ENCODE measurements at places on chromosomes 2 and 18.

- DNase-seq: no peak
Observed at GRCh38 chr2:69720404-69720803, 21.5 kb upstream of the ANXA4 start.

DNA sequence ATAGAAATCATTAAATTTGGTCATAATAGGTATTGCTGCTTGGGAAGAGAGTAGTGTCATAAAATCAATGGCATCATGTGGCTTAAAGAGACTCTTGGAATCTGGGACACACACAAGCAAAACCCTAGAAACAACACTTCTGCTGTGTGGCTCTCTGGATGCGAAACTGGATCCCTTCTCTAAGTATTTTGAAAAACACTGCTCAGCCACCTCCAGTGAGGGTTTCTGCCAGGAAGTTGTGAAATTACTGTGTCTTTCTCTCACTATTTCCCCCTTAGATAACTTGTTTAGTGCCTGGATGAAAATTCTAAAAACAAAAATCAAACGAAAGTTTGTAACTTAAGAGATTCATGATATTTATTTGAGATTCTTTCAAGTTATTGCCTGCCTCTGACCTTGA, 163.8 kb downstream of the RHBDD1 start:
- DNase-seq: no peak

GRCh38 chr2:64361151-64361938, 92.6 kb upstream of the LGALSL start:
- no peak for DNase-seq

DNA sequence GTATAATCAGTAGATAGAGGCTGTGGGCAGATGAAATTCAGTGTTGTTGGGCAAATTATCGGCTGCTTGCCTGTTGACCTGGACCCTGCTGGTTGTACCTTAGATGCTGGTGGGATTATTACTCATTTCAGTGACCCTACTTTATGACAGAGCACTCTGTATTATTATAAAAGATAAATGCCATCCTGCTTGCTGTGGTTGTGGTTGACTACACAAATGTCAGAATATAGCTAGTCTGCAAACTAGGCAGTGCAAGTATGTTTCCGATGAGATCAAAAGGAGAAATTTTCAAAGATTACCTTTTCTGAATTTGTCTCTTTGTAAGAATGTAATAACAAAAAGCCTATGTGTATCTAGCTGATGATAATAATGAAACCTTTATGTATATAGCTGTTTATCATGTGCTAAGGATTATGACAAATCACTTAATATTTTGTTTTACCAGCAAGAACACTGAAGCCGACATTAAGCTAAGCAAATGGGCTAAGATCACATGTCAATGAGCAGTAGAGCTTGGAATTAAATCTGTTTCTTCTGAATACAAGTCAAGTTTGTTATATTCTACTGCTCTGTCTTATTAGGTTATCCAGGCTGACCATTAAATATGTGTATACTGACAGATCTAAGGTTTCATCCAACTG, 219.2 kb downstream of the CAMKMT start:
- no peak for DNase-seq

GRCh38 chr2:162566666-162567065, 222.7 kb downstream of the GCA start:
- DNase-seq: no peak

DNA sequence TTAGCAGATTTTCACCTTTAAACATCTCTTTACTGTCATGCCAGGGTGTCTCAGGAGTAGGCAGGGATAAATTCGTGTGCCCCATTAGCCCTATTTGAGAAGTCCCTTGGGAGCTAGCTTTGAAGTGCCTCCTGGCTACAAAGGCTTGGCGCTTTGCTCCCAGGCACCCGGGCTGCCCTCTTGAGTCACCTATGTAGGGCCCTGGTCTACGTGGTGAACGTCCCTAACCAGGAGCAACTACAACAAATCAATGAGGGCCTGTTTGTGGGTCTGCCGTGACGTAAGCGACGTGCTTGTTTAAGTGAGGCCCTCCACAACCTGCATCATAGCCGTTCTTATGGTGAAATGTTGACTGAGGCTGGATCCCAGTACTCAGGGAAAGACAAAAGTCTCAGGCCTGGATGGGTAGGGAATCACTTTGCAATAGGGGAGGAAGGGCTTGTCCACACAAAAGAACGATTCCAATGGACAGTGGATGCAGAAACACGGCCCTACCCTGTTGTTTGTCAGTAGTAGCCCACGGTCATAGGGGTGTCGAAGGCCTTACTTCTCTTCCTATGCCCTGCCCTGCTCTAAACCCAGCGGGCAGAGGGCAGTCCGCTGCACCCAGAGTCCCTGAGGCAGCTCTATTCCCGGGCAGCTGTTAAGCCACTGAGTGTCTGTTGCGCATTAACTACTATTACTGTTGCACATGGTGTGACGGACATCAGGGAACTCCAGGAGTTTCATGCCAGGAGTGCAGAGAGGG, 93.9 kb downstream of the INHBB start:
- no peak for DNase-seq

GRCh38 chr2:10949835-10950234, 38.1 kb downstream of the KCNF1 start:
- no peak for DNase-seq

- DNase-seq: no peak
Observed at GRCh38 chr2:1082456-1083205, 132.0 kb downstream of the SNTG2 start.

DNA sequence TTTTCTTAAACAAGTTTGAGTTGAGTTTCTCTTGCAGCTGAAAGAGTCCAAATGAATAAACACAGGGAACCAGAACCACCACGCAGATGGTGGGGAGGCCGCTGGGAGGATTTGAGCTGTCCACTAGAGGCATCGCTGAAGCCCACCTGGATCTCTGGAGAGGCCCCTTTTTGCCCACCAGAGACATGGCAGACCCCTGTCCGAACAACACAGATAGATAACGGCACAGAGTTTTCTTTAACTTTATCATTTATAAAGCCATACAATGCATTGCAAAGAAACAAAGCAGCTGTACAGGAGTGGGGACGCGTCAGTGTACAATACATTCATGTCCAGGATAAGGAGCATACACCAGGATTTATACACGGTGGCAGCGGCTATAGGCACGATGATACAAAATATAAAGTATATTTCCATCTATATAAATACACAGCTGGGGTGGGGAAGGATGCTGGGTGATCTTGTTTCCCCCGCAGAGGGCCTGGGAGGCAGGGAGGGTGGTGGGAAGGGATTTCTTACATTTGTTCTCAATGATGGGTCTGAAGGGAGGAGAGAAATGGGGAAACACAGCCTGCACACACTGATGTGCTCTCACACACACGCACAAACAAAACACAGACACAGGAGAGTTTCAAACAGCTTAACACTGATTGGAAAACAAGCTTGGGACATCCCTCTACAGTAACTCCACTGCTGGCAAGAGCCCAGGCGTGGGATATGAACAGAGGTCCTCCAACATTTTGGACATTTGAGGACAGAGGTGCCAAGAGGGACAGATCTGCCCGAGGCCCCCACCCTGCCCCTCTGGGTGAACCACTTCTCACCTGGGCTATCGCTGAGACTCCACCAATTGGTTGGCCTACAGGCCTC, 203.0 kb downstream of the TNS1 start:
- no peak for DNase-seq

- peak; percentile 52 for DNase-seq
Observed at GRCh38 chr18:34787931-34788532, 77.9 kb downstream of the DTNA start.

DNA sequence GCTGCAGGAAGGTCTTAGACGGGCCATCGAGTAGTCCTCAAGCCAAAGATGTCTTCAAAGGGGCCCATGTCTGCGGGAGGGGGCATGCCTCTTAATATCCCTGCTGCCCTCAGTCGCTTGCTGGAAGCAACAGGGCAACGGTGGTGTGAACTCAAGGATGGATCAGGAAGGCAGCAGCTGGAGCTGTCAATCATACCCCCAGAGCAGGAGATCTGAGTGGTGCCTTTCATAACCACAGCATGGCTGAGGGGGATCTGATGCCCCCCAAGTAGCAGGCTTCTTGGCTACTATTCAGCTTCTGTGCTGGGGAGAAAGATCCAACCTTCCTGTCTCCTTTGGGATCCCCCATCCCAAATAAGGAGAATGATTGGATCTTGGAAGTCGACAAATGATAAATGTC, 46.4 kb downstream of the INSIG2 start:
- no peak for DNase-seq

GRCh38 chr18:22844628-22845027, 88.5 kb upstream of the RBBP8 start:
- no peak for DNase-seq

- DNase-seq: no peak
Observed at GRCh38 chr2:211845338-211846035, 693.1 kb downstream of the ERBB4 start.

GRCh38 chr2:586641-587076, 90.5 kb downstream of the TMEM18 start:
- no peak for DNase-seq

DNA sequence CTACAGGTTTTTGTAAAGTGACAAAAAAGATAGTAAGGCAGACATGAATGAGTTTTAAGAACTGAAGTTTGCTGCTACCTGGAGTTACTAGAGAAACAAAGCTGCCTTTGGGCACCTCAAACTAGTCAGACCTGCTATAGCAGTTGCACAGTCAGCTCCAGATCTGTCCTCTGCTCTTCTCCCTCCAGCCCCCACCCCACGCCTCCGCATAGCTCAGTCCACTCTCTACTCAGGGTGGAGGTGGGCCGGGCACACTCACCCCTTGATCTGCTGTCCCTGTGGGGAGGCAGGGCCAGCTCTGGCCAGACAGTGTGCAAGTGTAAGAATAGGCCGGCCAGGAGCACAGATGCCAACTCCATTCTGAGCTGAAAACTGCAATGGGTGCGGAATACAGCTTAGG, 4.1 kb downstream of the SERTAD2 start:
- DNase-seq: no peak

GRCh38 chr2:75538521-75539490, 21.9 kb downstream of the EVA1A start:
- no peak for DNase-seq

- no peak for DNase-seq
Observed at GRCh38 chr2:18883616-18884456, 294.5 kb upstream of the NT5C1B start.

- no peak for DNase-seq
Observed at GRCh38 chr18:9519399-9519798, 44.1 kb downstream of the RALBP1 start.

DNA sequence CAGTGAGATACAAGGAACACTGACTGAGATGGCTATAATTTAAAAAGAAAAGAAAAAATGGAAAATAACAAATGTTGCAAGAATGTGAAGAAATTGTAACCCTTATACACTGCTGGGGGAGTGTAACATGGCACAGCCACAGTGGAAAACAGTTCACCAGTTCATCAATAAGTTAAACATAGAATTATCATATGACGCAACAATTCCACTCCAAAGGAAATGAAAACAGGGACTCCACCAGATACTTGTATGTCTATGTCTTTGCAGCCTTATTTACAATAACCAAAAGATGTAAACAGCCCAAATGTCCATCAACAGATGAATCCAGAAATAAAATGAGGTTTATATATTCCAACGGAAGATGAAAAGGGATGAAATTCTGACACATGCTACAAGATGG, 30.8 kb downstream of the DDX18 start:
- no peak for DNase-seq

GRCh38 chr2:14587119-14587518, 45.4 kb upstream of the LRATD1 start:
- no peak for DNase-seq

GRCh38 chr2:200135082-200135481, 171.4 kb upstream of the SPATS2L start:
- no peak for DNase-seq

- no peak for DNase-seq
Observed at GRCh38 chr2:40412456-40412855, 39.4 kb downstream of the SLC8A1 start.

DNA sequence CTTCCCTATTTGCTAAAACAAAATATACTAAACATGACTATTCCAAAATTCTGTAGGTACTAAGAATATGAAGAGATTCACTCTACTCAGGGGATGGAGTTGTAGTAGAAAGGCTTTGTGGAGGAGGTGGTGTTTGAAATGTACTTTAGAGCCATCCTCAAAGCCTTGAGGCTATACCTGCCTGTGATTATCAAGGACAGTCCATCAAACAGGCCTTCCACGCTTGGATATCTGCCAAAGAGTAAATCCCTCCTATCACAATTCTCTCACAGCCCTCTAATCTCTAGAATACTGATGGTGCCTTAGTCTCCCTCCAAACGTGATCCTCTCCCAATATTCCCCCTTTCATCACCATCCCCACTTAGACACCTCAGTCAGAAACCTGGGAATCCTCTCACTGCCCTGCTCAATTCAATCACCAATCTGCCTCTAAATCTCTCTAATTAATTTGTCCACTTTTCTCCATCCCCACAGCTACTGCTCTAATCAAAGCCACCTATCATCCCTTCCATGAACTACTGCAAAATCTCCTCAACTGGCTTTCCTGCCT, 13.1 kb downstream of the SOS1 start:
- DNase-seq: no peak

DNA sequence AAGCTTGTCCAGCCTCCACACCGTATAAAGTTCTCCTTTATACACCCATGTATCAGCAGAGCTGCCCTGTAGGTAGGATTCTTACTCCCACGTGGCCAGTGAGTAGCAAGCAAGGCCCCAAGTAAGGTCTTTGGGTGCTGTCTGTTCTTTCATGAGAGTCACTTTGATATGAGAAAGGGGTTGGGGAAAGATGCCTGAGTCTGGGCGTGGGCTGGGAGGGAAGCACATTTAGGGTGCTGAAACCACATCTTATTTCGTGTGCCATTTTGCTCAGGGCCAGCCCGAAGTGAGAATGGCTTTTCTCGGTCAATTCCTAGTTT, 436 bp upstream of the ITPRIPL1 start:
- DNase-seq: peak; percentile 25

DNA sequence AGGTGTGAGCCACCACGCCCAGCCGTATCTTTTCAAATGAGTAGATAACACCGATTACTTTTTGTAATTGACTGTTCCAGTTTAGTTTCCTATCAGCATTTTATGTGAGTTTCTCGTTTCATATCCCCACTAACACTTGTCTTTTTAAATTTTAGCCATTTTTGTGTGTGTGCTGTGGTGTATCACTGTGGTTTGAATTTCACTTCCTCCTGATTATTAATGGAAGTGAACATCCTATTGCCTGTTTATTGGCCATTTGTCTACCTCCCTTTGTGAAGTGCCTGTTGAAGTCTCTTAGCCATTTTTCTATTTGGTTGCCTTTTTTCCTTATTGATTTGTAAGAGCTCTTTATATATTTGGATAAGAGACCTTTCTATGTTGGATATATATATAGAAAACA, 91.7 kb upstream of the STON1 start:
- no peak for DNase-seq

Data from activated CD4-positive, alpha-beta T cell treated with anti-CD3 and anti-CD28 coated beads, Interleukin-2, amount 10 ng/mL, durations not matched to agents 7 days and 5 days (primary cell).